ENCODE measurements at places on chromosomes 3 and 15.

GRCh38 chr15:32668942-32669341 lies 27.4 kb downstream of the SCG5 start:
- no peak for DNase-seq

GRCh38 chr3:48429960-48430707 lies at the start of gene PLXNB1:
Gene PLXNB1, minus strand, starts transcription at chr3:48430086. Its CDS starts 5,475 bp downstream, at chr3:48424611.
- no peak for DNase-seq

- DNase-seq = no peak
These were observed 128.9 kb downstream of the MCTP2 start for GRCh38 chr15:94360251-94360685.

DNA sequence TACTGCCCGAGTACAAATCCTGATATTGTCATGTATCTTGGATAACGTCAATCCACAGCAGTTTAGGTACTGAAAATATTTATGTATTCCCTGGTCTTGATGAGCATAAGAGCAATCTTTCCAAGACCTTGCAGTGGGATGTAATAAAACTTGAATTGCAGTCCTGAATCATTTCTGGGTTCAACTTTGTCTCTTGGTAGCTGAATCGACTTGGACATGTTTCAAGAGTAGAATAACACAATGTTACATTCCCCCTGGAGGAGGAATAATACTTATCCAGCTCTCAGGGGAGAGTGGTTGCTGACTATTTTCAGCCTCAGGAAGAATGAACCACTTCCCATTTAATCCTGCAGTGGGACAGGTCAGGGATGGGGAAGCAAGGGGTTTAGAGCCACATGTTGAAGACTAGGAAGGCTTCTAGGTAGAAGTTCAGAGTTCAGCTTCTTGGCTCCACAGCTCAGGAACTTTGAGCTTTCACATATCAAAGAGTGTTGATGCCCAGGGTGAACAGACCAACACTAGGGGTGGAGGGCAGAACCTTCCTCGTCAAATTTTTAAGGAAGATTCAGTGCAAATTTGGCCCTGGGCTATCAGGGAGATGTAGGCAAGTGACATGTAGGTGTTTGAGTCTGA lies 43.4 kb upstream of the GPD1L start:
- no peak for DNase-seq

GRCh38 chr3:17994167-17994566 lies 251.7 kb upstream of the TBC1D5 start:
- no peak for DNase-seq

Measured in stimulated activated CD4-positive, alpha-beta T cell treated with anti-CD3 and anti-CD28 coated beads, Interleukin-4, amount 100 ng/mL, for 24 hours (primary cell).